ENCODE measurements at places on chromosomes 2 and 18.

DNA sequence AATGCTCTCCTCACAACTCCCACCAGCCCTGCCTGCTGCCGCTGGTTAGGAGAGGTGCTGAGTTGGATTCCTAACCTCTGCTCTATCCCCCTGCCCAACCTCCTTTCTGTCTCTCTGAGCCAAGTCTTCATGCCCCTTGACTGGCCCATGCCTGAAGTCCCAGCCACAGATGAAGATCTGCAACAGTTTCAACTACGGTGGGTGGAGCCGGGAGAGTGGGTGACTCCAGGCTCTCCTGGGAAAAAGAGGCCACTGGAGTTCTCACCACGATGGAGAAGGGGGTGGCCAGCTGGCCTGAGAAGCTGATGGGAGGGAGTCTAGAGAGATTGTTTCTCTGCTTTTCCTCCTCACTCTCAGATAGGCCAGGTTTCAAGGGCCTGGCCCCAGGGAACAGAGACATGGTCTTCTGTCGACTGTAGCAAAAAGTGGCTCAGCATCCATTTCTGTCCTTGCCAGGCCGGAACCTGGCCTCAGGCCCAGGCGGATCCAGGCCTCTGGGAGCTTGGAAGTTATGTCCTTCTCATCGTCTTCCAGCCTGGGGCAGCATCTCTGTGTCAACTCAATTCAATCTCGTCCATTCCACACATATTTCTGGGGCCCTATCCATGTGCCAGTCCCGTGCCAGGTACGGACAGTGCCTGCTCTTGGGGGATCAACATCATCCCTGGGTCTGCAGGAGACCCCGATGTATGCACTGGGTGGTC is 75.3 kb downstream of the INHBB start:
- DNase-seq = no peak

DNA sequence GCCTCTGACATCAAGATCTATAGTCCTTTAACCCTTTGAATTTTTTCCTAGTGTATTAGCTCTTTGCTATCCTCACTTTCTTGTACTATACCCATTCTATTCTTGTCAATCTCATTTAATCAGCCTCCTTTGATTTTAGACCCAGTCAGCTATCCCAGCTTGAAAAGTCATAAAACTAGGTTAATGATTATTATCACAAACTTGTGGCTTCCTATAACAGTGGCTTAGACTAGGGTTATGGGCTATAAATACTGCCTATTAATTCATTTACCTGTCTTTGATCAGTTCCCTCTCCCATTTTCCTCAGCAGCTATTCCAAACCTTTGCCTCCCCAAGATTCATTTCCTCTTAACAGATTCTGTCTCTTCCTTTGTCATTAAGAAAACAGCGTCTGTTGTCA is 174.8 kb downstream of the UBR3 start:
- no peak for DNase-seq

DNA sequence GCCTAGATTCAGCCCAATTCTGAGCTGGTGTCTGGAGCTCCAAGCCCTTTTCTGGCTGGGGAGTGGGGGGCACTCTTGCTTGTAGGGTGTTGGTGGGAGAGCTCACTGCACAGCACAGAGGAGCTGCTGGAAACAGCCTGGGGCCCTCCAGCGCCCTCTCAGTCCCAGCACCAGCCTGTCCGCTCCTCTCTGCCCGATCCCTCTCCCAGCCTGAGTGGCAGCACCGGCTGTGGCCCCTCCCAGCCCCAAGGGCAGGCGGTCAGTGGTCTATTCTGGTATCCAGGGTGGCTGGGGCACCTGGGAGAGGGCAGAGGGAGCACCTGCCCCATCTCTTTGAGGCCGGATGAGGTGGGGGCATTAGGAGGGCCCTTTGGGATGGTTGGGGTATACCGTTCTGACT is 13.2 kb upstream of the DES start:
- DNase-seq = no peak

DNA sequence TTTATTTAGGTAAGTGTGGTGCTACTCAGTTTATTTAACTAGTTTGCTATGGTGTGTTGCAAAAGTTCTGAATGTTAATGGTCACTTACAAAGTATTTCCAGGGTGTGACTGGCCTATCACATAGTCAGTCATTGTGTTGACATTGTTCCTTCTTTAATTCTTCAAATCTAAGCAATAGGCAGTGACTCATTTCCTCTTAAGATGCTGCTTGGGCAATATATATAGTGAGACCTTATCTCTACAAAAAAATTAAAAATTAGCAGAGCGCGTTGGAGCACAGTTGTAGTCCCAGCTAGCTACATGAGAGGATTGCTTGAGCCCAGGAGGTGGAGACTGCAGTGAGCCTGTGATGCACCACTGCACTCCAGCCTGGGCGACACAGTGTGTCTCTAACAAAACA is 5.8 kb upstream of the CCDC88A start:
- no peak for DNase-seq

GRCh38 chr2:158502974-158503373 is 46.2 kb downstream of the PKP4 start:
- DNase-seq = no peak

- no peak for DNase-seq
Observed at GRCh38 chr18:7467708-7468466, 99.2 kb upstream of the PTPRM start.

GRCh38 chr2:4356541-4356940 is 653.2 kb downstream of the DCDC2C start:
- no peak for DNase-seq

DNA sequence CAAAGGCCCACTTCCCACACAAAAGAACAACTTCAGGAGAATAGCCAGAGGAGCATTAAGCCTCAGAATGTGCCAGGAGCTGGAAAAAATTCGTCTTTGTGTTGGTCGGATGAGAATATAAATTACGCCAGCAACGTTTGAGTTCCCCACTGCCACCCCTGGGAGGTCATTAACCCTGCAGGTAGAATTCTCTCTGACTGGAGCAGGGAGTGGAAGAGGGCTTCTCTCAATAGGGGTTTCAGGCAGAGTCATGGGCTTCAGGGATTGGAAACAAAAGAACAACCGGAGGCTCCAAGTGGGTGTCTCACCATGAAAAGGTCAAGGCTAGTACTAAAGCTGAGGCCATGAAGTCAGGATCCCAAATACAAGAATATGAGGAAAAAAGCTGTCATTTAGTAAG is 69.0 kb upstream of the DDX18 start:
- no peak for DNase-seq

DNA sequence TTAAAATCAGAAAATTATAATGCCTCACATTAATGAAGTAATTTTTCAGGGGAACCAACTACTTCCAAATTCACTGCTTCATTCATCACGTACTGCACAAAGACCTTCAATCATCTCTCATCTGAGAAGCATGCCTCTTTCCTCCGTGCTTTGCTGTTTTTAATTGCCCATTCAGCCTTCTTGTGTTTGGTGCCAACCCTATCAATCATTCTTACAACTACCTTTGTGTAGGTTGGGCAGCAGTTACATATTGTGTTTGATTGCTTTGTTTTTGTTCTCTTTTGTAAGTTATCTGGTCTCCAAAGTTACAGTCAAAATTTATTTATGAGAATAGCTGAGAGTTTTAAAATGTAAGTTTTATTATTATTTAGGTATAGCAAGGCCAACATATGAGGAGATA is 549.0 kb upstream of the SLC8A1 start:
- no peak for DNase-seq

GRCh38 chr2:73984203-73984921 is at the start of gene TET3:
Gene TET3 (plus strand): TSS chr2:73984910. CDS start chr2:73986404, 1,494 bp downstream.
- DNase-seq = no peak

GRCh38 chr2:209556354-209556961 is 132.6 kb downstream of the MAP2 start:
- DNase-seq = no peak

- peak; percentile 81 for DNase-seq
Observed at GRCh38 chr2:191150600-191151330, at the start of gene STAT4. Gene STAT4 (minus strand): TSS chr2:191150994. CDS start chr2:191148203, 2,791 bp downstream.

GRCh38 chr18:54679318-54680149 is 88.5 kb downstream of the DYNAP start:
- DNase-seq = no peak

DNA sequence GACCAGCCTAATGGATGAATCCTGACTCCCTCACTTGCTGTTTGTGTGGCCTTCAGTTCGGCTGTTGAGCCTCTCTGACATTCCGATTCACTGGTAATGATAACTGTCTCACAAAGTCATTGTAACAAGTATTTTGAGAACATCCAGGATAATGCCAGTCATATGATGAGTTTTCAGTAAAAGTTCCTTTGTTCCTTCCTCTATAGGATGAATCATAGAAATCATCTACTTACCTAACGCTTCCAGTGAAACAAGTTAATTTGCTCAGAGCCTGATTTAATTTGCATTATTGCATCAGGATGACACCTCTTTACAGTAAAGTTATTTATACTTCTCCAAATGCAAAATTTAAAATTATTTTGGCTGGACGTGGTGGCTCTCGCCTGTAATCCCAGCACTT is 32.0 kb downstream of the RAB31 start:
- DNase-seq = no peak

DNA sequence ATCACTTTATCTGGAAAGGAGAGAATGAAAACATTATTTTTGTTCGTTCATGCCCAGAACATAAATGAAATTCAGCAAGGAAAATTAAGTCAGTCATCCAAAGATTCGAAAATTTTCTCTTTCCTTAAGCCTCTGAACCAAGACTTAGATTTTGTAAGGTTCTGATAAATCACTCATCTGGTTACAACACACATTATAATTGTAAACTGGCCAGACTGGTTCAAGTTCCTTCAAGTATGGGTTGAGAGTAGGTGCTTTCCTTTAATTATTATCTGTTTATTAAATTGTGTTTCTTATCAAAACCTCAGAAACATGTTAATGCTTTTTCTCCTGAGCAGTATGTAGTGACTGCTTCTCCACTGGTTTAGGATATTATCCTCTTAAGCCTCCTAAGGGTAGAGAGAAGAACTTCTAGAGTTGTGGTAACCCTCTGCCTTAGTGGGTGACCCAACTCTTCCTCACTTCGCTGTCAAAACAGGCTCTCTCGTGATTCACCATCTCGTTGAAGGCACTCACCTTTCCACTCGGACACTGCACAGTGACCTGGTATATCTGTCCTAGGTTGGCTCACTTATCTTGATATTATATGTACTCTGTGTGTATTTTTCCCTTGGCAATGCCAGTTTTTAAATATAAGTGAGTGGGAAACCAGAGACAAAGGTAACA is 325.9 kb downstream of the PAX3 start:
- DNase-seq = no peak

GRCh38 chr2:240461471-240462072 is 26.1 kb downstream of the GPC1 start:
- DNase-seq = no peak

DNA sequence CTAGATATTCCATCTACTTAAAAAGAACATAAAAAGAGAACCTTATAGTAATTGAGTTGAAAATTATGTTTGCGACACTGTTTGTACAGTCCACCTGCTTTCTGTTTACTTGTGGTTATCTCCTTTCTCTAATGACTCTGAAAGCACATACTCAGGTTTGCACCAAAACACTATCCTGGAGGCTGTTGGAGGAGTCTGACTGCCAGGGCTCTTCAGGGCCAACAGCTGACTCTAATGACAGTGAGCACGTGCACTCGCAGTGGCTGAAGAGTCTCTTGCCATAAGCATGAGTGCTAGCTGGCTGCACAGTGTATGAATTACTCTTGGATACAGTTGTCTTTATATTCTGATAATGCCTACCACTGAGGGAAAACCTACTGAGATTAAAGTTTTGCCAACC is 16.7 kb upstream of the GLS start:
- DNase-seq = no peak

- no peak for DNase-seq
Observed at GRCh38 chr2:10541081-10541480, 93.0 kb upstream of the ODC1 start.

DNA sequence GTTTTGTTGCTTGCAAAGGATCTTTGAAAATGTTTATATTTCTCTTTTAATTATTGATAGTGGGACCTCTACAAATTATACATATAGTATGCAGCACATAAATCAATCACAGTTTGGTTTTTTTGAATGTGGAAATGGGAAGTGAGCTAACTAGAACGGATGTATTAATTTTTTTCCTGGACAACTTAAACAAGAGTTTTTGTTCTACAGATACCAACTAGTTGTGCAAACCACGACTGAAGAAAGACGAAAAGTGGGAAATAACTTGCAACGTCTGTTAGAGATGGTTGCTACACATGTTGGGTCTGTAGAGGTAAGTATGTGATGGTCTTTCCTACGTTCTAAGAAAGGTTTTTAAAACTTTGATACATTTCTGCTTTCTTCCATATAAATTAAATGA is 39.2 kb downstream of the NDC80 start:
- no peak for DNase-seq

DNA sequence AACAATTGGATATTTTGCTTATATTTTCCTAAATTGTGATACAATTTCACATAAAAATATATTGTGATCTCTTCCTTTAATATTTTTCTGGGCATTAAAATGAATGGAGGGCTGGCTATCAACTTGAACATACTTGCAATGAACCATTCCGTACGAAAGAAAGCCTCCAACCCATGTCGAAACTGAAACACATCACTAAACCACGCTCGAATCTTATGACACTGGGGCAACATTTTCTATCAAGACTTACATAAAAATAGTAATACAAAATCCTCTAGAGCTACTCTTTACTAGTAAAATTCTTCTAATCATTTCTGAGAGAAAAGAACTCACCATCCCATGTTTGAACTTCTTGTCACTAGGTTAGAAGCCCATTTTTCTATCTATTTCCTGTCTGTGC is 132.8 kb upstream of the DOK6 start:
- DNase-seq = no peak

GRCh38 chr2:183269956-183270355 is 145.7 kb downstream of the NUP35 start:
- DNase-seq = no peak

GRCh38 chr2:52710810-52711618 is 1056.6 kb upstream of the CHAC2 start:
- DNase-seq = no peak

DNA sequence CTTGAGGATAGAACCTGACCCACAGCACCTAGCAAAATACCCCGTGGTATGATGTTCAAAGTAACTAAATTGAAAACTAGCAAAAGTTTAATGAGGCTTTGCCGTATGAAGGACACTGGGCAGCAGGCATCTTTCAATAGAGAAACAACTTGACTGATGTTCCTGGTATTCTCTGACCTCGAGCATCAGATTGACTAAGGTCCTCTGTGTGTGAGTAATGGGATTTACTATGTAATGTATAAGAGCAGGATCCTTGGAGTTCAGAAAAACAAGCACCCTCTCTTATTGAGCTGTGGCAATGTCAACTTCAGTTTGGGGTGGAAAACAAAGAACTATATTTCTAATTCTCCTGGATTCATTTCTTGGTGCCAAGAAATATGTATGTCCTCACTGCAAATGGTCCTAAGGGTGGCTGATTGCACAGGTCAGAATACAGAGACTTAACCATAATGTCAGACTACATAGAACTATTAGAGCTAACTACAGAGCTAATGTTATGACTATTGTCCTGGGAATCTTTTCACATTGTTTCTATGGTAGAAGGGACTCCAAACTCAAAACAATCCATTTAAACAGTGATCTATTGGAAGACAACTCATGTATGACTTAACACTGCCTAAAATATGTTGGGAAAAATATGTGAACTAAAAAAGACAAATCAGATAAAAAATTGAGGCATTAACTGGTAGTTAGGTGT is 4.4 kb downstream of the TNFAIP6 start:
- no peak for DNase-seq

GRCh38 chr2:180716186-180717180 is 263.9 kb upstream of the UBE2E3 start:
- DNase-seq = no peak
